D721Med (cell line): ENCODE measurements at places on chromosomes 4 and X.

DNA sequence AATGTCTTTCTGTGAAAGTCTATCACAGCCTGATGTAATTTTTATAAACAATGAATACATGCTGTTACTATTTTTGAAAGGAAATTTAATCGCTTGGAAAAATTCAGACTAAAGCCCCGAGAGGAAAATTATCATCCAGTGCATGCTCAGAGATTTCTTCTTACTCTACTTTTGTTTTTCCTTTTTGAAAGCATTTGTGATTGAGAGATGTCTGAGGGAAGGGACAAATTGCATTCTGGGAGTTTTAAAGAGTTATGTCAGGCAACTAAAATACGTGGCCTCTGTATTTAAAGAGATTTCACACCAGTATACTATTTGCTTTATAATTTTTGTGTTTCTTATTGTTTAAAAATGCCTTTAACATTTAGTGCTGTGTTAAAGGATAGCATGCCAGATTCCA lies 1.4 kb upstream of the ZFX start:
- no peak for DNase-seq

GRCh38 chr4:152220201-152220666 lies 315.7 kb downstream of the FBXW7 start:
- no peak for DNase-seq

- DNase-seq = no peak
Measured at GRCh38 chrX:107704181-107704580, 71.4 kb downstream of the TSC22D3 start.

DNA sequence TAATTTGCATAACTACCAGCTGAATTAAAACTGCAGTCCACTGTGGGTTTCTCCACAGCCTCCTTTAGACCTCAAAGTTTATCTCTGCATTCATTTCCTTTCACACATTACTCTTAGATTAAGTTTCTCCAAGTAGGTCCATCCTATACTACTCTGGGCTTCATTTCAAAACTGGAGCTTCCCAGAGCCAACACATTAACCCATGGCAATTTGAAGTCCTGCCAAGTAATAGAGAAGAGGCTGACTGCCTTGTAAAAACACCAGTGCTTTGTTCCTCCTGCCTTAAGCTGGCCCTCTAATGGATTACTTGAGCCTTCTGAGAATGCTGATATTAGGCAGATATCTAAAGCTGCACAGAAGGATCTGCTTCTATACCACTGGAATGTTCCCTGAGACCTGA lies 997.2 kb upstream of the SLIT2 start:
- DNase-seq = no peak

- no peak for DNase-seq
Measured at GRCh38 chr4:75248770-75249407, 265.3 kb downstream of the RCHY1 start.

GRCh38 chrX:99901091-99901490 lies 509.0 kb downstream of the PCDH19 start:
- DNase-seq = no peak

DNA sequence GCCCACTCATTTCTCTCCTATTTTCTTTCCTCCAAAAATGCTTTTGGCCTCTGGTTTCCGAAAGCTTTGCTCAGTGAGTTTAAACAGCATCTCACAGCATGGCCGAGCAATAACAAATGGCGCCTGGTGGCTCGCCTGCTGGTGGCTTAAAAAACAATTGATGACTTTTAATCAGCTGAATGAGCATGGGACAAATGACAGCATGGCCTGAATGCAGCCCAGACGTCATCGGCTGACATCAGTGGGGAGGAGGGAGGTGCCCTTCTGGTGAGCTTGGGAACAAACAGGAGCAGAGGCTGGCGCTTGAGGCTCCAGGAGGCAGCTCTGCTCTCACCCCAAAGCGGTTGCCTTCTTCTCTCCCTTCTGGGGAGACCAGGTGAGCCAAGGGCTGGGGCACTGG lies 286.4 kb downstream of the BCOR start:
- no peak for DNase-seq

- no peak for DNase-seq
Measured at GRCh38 chr4:102794999-102795398, 32.4 kb downstream of the UBE2D3 start.

- no peak for DNase-seq
Measured at GRCh38 chr4:11312389-11312788, 116.3 kb downstream of the HS3ST1 start.

DNA sequence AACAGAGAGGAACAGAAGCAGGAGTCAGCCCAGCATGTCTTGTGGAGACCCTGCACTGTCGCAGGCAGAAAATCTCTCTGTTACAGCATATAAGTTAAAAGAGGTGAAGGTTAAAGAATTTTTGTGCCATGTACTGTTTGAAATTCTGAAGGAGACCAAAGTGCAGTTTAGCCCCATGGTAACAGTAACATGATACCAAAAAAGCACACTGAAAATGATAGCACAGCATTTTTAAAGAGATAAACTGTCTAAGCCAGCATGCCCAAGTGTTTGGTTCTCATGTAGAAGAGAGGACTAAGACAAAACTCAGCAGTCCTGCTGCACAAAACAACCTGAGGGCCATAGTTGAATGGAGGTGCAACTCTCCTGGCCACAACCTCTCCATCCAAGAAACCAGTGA lies 41.9 kb upstream of the PARM1 start:
- no peak for DNase-seq

GRCh38 chrX:102934624-102935023 lies 2.4 kb upstream of the RAB40AL start:
- DNase-seq = no peak

DNA sequence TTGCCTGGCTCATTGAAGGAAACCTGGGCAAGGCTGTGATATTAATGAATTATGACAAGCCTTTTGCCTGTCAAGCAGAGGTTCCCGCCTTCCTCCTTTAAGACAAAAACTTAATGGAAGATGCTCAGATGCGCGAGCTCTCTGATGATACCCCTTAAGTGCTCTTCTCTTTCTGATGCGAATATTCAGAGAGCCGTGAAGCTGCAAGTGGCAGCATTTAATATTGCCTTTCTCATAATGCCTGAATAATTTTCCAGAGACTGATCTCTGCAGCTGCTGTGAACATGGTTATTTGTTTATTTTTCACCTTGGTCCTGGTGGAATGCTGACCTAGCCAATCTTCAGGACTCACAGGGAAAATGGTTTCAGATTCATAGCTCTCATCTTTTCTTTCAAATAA lies 251.8 kb downstream of the TENM3 start:
- no peak for DNase-seq

DNA sequence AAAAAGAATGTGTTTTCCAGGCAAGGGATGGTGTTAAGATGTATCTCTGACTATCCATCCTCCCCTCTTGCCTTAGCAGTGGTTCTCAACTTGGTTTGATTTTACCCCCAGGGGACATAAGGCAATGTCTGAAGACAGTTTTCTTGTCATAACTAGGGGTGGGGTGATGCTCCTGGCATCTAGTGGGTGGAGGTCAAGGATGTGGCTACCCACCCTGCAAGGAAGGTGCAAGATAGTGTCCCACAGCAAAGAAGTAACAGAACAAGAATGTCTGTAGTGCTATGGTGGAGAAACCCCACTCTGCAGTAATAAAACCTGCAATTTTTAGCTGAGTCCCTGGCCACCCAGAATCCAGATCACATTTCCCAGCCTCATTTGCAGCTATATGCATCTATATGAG lies 81.2 kb upstream of the TBL1X start:
- DNase-seq = no peak

DNA sequence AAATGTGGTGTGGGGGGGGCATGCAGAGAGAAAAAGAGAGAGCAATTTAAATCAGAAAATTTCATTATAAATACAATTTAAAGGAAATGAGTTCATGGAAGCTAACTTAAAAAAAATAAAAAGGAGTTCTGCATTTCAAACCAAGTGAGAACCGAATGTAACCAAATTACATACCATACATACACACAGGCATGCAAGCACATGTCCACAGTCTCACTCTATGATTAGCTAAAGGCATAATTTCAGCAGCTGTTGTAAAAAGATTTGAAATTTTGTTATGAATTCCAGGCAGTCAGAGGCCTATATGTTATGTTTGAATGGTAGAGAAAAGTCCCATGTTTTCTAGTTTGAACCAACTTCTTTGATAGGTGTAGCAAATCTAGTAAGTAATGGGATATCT lies 611.6 kb upstream of the ADGRL3 start:
- DNase-seq = no peak

- no peak for DNase-seq
Measured at GRCh38 chr4:169766741-169767140, 9.0 kb upstream of the HPF1 start.

GRCh38 chr4:2168469-2169319 lies 73.2 kb downstream of the HAUS3 start:
- no peak for DNase-seq

DNA sequence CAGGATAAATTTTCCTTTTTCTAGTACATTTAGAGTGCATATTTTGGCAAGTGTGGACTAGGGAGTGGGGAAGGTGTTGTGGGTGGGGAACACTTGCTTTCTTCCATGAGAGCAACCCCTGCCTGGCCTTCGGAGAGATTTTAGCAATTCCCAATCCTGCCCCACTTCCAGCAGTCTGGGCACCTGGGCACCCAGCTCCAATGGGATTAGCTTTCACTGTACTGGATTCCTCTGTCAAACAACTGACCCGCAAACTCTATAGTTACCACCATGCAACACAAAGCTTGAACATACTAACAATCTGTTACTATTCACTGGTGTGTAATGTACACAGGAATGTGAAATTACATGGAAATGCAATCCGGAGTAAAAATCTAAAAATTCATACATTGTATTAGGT lies 50.3 kb downstream of the SH3RF1 start:
- DNase-seq = no peak

DNA sequence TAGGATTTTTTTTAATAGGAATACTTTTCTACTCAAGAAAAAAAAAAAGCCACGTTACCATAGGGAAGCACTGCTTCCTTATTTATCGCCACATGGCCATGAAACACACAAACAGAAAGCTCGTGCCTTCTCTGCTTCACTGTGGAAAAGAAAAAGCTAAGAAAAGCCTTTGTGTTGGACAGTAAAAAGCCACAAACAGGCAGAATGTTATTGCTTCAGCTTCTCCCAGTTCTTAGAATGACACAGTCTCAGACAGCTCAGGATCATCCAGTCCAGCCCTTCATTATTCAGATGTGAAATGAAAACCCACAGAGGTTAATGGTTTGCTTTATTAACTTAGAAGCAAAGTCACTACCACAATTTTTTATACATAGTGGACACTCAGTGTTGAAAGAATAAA lies 181.6 kb upstream of the NOCT start:
- DNase-seq = no peak

DNA sequence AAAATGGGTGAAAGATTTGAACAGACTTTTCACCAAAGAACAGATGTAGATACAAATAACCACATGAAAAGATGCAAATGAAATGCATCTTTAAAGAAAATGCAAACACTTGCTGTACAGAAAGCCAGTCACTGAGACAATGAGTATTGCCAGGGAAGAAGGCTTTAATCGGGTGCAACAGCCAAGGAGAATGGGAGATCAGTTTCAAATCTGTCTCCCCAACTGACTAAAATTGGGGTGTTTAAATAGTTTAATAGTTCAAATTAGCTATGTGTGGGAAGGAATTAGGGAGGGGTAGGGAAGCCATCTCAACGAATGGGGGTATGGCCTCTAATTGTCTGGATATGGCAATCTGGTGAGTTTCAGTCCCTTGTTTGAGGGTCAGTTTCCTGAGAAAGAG lies 295.4 kb downstream of the PTTG2 start:
- DNase-seq = no peak

GRCh38 chr4:5845035-5845905 lies 47.6 kb downstream of the CRMP1 start:
- DNase-seq = no peak

DNA sequence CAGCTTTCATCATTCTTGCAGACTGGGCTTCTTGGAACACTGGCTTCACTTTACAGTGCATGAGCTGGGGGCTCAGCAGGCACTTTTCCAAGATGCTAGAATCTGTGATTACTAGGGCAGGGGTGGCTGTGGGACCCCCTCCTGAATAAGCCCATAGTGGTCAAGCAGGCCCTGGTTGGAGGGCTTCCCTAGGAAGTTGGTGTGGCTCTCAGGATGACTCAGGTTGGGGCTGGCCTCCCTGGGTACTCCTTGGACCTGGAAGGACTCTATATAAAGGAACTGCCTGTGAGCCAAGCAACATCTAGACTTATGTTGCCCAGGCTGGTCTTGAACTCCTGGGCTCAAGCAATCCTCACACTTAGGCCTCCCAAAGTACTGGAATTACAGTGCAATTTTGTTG lies 88.3 kb upstream of the HELT start:
- no peak for DNase-seq

- no peak for DNase-seq
Measured at GRCh38 chr4:188658958-188659522, 519.8 kb downstream of the TRIML1 start.

DNA sequence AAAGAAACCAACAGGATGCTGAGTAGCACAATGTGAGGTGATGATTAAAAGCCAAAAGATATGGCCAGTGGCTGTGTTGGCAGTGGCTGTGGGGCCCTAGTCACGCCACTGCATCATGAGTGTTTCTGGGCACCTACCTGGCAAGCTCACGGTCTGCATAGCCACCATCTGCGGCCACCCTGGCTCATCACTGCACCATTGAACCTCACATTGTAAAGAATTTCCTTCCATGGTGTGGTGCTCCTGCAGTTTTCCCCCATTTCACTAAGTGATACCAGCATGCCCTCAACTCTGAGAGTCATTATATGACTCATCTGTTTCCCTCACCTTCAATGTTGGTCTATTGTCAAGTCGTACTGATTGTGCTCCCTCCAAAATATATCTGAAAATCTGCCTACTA lies 45.5 kb upstream of the CLNK start:
- no peak for DNase-seq
